Cerebellar nuclear complex (tissue), 1 donor: ENCODE measurements at places on chromosomes 13 and 19.

- DNase-seq = no peak
These were observed 8.6 kb upstream of the EPSTI1 start for GRCh38 chr13:43000676-43001075.

DNA sequence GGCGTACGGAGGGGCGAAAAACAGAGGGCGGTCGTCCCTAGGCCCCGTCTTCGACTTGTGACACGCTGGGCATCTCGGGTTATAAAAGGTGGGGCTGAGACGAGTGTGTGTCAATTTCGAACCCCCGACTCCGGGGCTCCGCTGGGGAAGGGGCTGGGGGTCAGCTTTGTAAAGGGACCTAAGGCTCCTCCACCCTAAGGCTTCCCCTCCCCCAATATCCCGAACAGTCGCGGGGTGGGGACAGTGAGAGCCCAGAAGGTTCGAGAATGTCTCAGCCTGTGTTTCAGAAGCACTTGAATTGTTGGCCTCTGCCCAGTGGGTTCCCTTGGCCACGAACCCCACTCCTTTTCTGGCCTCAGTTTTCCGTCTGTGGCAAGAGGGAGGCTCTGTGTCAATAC is 450 bp downstream of the SELENOW start:
- no peak for DNase-seq

DNA sequence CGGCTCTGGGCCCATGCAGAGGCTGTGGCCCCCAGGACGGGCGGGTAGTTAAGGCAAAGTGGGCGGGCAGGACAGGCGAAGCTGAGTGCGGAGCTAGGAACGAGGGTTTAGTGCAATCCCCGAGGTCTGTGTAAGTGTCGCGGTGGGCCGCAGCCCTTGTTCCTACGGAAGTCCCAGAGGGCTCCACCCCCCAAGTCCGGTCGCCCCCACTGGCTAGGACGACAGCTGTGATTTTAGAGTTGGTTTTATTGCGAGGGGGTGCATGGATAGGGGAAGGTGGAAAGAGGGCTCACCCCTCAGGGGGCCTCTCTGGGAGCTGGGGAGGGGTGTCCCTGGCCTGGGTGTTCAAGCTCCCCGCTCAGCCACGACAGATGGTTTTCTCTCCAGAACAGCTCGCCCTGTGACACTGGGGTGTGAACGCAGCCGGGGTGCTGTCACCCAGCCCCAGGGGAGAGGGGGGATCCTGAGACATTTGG is 21.7 kb downstream of the ZBTB7A start:
- no peak for DNase-seq

DNA sequence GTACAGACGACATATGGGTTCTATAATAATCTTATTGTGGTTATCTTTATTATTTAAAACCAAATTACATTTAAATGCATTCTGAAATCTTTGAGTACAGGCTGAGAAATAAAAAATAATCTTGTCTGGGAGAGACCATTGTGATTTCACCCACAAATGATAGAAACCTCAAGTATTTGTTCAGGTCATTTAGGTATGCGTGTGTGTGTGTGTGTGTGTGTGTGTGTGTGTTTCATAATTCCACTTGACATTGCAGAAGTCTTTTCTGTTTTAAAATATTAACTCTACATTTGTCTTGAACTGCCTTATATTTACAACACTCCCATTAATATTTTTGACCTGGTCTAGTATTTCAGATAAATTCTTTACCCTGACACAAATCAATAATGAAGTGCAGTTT is 126.9 kb downstream of the SPRY2 start:
- no peak for DNase-seq

DNA sequence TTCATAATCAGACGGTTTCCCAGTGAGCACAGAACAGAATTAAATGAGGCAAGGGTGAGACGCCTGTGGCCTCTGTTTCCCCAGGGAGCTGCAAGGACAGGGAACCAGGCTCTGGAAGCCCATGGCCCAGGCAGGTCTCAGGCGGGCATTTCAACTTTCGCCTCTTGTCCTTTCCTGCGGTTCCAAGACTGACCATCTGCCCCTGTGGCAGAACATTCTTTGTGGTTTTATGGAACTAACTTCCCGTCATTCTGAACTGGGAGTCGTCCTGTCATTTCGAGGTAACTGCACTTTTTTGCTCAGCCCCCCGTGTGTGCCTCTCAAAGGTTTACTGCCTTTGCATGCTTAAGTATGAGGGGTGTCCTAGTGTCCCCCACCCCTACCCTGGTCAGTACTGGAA is 70.9 kb downstream of the KL start:
- DNase-seq = no peak

GRCh38 chr19:52269338-52270261 is at the start of gene ZNF766:
TSS of gene ZNF766 (plus strand) at chr19:52269587. CDS start at chr19:52269614, 27 bp downstream.
- peak; percentile 48 for DNase-seq

DNA sequence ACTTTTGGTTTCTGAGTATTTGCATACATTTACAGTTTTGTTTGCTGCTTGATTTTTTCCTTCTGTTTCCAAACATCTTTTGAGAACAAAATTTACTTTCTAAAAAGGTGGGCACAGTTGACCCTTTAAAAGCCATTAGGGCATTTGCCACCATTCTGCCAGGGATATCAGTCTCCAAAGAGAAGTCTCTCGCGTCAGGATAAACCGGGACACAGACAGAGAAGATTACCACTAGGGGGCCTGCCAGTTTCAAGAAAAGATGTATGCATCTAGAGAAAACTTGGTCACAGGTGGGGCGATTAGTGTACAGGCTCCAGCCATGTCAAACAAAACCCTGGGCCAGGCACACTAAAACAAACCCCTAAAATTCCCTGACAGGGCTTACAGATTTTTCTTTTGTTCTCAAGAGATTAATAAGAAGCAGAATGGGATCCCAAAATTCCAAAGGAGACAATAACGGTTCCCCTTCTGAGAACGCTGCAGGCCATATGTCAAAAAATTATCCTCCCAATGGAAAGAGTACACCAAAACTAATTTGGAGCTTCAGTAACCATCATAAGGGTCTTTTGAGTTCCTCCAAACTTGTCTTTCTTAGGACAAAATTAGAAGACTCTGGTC is 10.7 kb upstream of the PABPC3 start:
- DNase-seq = no peak

GRCh38 chr19:17450264-17451075 is 2.0 kb upstream of the TMEM221 start:
- DNase-seq = no peak

GRCh38 chr13:51614350-51614786 is 30.1 kb downstream of the WDFY2 start:
- peak; percentile 49 for DNase-seq

DNA sequence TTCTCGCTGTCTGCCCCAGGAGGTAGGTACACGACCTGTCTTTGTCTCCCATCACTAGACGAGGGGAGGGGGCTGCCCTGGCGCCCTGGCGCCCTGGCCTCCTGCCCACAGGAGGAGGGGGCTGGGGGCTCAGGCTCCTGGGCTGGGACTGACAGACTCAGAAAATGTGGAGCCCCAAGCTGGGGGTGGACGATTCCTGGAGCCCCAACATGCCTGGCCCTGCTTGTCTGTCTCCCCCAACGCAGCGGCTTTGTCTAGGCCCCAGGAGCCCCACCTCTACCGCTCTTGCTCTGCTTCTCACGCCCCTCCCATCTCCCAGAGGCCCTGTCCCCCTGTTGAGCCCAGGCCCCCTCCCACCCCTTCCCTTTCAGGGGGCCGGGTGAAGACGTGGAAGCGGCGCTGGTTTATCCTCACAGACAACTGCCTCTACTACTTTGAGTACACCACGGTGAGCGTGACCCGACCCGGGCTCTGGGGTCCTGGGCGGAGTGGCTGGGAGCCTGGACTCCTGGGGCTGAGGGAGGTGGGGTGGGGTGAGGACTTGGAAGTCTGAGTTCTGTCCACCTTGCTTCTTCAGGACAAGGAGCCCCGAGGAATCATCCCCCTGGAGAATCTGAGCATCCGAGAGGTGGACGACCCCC is 8.6 kb downstream of the CYTH2 start:
- DNase-seq = no peak

GRCh38 chr19:6298413-6298812 is 18.6 kb upstream of the MLLT1 start:
- no peak for DNase-seq

GRCh38 chr13:26475176-26476110 is 82.0 kb upstream of the WASF3 start:
- DNase-seq = no peak

- no peak for DNase-seq
These were observed 1.7 kb downstream of the ZNF77 start for GRCh38 chr19:2942928-2943640.

GRCh38 chr19:39411081-39411831 is 1.2 kb upstream of the PLEKHG2 start:
- no peak for DNase-seq

DNA sequence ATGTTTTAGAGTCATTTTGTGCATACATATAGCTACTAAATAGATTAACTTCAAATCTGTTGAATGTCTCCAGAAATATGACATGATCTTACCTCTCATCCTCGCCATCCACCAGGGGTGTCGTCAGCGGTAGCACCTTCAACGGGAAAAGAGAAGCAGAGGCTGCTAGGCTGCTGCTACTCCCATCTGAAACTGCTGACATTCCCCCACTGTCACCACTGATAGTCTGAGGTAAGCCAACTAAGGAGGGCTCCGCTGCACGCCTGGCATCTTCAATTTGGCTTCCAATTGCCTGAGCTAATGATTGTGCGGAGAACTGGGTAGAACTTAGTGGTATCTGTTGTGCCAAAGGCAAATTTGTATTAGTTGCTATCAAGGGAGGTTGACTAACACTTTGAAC is 3.1 kb downstream of the TSC22D1 start:
- no peak for DNase-seq

DNA sequence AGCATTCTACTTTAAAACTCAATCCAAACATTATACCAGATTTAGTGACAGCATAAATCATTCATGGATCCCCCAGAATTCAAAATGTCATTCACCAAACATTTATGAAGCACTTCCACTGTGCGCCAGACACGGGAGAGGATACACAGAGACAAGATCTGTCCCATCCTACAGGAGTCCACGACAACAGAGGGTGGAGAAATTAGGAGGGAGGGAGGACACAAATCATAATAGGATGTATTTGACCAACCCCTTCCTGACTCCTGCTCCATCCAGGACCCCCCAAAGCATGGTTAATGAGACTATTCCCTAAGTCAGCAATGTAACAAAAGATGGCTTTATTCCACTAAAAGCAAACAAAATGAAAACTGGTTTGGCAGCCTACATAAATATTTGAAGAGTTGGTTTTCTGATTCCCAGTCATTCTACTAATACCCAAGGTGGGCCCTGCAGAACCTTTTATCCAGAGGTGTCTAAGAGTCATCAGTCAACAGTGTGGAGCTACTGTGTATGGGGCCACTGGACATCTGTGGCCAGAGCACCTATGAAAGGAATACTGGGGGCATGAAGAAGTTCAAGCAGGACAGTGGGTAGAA is 62.8 kb upstream of the DOCK9 start:
- DNase-seq = no peak

DNA sequence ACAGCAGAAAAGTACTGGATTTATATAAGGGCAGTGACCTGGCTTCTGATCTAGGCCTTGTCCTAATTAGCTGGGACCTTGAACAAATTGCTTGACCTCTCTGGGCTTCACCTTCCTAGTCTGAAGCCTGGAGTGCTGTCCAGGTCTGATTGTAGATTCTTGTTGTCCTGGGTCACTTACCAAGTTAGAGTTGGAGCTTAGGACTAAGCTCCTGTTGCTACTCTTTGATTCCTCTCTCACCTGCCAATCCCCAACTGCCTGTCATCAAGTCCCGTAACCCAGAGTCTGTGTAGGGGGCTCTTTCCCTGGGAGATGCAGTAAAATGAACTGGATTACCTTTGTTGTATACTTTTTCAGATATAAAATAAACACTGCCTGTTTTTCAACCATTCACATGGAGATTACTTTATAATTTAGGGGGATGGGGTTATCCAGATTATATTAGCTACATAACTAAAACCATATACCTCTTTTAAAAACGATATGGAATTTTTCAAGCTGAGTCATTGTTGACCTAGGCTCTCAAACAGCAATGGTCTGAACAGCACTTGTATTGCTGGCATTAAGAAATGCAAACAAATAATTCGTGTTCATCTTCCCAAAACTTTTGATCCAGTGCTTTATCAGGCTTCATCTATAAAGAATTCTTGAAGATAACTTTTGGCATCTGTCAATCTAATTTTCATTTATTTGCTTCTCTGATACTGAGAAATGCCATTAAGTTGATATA is 5.8 kb downstream of the ARHGAP35 start:
- DNase-seq = no peak

- DNase-seq = no peak
These were observed 199.9 kb downstream of the DIAPH3 start for GRCh38 chr13:59963827-59964226.

GRCh38 chr13:98189841-98190505 is 12.9 kb upstream of the RNF113B start:
- DNase-seq = no peak

DNA sequence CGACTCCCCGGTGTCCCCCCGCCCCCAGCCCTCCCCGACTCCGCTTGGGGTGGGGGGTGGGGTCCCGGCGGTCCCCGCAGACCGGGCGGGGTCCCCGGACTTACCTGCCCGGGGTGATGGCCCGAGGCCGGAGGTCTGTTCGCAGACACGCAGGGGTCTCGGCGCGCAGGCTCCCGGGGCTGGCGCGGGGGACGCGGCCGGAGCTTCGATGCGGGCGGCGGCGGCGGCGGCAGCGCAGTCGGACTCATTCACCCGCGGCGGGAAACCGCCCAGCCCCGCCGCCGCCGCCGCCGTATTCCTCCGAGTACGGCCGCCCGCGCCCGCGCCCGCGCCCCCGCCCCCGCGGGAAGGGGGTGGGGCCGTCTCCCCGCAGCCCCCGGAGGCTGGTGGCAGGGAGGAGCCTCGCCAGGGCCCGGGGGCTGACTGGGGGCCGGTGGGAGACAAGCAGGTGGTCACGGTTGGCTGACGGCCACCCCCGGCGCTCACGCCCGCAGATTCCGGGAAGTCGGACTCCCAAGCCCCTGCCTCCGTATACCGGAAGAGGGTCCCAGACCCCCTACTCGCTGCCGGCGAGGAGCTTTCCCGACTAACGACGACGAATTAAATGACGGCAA is at the start of gene C2CD4C:
Gene C2CD4C, minus strand, starts transcription at position 246 of the 614 bp plus-strand sequence. CDS start 786 bp downstream, outside the sequence.
- no peak for DNase-seq

- no peak for DNase-seq
These were observed 25.2 kb downstream of the MICU2 start for GRCh38 chr13:21578748-21579147.

- DNase-seq = no peak
These were observed 18.1 kb downstream of the MEGF8 start for GRCh38 chr19:42343344-42344110.

- DNase-seq = no peak
These were observed 826.7 kb downstream of the DIAPH3 start for GRCh38 chr13:59337070-59337469.

DNA sequence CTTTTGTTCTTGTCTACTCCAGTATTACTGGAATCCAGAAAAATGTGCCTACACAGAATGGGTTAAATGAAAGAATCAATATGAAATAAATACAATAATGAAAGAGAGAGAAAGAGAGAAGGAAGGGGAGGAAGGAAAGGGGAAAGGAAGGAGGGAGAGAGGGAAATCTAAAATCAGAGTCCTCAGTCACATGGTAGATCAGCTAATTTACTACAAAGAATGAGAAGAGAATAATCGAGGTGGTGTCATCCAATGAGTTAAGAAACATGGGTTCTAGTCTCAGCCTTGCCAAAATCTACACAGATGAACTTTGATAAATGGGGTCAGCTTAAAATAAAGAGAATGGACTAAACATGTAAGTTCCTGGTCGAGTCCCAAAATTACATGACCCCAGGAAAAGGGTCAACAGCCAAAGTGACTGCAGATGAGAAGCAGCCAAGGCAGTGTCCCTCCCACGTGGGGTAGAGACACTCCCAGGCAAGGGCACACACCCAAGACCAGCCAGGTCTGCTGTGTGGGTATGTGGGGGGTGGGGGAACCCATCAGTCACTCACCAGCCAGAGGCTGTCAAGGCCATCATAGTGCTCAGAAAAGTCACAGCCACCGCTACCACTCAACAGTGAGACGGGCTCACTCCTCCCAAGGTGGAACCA is 103.6 kb downstream of the STK24 start:
- DNase-seq = no peak

GRCh38 chr13:28531845-28532387 is 37.0 kb upstream of the FLT1 start:
- DNase-seq = no peak
